BJ (cell line): ENCODE measurements at places on chromosomes 6 and 20.

DNA sequence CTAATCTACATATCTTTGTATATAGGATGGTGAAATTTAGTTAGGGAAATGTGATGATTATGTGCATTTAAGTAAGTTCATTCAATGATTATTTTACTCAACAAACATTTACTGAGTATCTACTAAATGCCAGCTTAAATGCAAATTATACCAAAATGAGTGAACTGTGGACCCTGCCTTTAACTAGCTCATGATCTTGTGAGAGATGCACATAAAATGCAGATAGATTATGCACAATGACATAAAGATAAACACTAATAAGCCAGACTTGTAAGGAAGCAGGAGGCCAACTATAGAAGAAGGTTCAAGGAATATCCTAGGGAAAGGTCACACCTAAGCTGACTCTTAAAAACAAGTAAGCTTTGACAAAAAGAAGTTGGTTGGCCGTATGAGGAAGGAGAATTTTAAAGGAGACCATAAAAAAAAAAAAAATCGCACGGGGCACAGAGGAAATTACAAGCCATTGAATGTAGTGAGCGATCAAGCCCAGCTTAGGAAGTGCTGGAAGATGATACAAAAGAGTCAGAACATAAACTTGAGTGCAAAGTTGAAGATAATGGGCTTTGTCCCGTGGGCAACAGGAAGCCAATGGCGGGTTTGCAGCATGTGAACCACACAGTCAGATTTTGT is 107.9 kb downstream of the NRSN1 start:
- DNase-seq: no peak

DNA sequence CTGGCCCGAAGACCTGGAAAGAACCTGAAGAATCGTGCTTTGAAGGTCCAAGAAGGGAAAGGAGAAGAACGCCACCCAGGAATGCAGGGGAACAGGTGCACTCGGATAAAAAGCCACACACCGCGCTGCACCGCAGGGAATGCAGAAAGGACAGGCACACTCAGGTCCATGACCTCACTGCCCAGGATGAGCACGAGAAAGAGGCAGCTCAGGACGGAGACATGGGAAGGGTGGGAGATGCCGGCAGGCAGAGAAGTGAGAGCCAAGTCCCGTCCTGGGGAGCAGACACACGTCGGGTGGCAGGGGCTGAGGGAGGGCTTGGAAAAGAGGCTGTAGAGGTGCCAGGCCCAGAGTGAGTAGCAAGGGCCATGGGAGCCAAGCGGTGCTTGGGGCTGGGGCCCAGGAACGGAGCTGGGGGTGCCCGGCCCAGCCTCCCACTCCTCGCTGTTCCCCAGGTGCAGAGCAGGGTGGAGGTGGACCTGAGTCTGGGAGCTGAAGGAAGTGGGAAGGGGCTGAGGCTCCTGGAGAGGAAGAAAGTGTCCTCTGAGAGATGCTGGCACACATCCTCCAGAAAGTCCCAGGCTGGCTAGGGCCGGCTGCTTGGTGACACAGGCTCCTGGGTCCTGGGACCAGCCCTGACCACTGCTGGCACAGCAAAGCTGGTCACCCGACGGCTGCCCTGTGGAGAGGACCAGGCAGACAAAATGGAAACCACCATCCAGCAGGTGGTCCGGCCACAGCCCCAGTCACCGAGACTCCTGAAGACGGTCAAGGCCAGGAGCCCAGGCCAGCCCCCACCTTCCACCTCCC is 91.3 kb downstream of the PSMB1 start:
- DNase-seq: no peak

DNA sequence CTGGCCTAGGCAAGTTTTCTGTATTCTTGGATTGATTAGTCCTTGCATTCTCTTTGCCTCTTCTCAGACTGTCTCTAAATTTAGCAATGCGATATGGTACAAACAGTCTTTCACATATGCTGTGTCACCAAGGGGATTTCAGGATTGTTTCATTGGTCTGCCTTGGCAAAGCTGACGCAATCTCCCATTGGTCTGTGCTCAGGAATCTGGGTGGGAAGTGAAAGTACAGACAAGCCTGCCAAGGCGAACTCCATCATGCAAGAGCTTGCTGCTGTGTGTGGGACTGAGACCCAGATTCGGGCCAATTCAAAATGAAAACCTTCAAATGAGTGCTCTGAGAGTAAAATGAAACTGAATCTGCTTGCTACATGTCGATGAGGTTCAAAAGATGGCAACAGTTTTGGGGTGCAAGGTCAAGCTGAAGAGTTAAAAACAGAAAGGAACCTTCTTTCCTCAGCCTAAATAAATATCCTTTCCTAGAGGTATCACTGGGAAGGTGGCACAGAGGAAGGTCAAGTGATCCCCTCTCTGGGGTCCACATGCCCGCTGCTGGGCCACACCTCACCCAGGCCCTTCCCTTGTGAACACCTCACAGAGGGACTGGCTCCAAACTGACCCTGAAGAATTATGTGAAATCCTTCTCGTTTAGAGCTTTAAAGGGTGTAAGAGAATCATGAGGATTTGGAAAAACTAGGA is 198.8 kb upstream of the PREP start:
- peak; percentile 95 for DNase-seq

- DNase-seq: no peak
Observed at GRCh38 chr6:87444362-87444761, 28.4 kb upstream of the SLC35A1 start.

- no peak for DNase-seq
Observed at GRCh38 chr6:75800133-75800532, 51.1 kb downstream of the MYO6 start.

GRCh38 chr20:13458860-13459451 is 179.8 kb downstream of the TASP1 start:
- no peak for DNase-seq

- DNase-seq: no peak
Observed at GRCh38 chr6:21519642-21520041, 73.9 kb upstream of the SOX4 start.

- no peak for DNase-seq
Observed at GRCh38 chr20:21702553-21703470, 2.7 kb upstream of the PAX1 start.

DNA sequence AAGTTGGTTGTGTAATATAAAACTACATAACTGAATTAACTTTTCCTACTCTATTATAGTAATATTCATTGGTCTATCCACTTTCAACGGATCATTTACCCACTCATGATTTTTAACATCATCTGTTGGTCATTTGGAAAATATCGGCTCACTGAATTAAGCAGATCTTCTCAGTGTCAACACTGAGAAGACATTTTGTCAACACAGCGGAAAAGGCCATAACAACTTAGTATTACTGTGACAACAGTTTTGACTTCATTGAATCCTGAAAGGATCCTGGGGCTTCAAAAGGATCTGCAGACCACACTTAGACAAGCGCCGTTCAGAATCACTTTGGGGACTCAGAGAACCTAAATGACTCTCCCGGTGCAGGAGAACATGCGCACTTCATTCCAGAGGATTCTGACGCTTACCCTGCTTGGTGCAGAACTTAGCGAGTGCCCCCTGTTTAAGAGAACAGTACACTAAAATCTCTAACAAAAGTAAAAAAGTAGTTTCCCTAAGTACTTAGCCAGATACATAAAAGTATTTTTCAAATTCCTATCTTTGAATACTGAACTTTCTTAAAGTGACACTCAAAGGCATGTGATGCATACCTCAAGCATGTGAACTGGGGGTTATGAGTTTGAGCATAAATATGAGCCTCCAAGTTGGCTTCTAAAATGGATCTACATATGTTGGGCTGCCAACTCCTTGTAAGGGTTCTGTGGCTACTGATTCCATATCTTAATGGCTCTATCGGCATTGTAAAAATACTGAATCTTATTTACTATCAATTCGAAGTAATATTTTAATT is 4.0 kb downstream of the ZBTB2 start:
- DNase-seq: peak; percentile 15

DNA sequence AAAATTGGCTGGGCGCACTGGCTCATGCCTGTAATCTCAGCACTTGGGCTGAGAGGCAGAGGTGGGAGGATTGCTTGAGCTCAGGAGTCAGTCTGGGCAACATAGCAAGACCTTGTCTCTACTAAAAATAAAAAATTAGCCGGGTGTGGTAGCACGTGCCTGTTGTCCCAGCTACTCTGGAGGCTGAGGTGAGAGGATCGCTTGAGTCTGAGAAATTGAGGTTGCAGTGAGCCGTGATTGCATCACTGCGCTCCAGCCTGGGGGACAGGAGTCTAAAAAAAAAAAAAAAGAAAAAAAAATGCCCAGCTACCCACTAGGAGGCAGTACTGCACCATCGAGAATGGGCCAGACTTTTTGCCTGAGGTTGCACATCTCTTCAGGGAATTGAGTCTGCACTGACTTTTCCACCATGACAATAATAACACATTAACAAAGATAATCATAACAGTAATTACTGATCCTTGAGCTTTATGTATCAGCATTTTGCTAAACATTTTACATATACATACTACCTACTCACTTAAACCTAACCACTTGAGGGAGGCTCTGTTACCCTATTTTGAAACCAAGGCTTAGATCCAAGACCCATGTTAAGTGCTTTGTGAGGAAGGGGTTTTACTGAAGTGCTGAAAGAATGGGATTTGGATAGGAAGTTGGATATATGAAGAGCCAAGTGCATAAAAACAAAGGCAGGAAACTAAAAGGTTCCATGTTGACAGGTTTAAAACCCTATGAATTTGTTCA is 21.0 kb downstream of the SRSF3 start:
- DNase-seq: no peak

DNA sequence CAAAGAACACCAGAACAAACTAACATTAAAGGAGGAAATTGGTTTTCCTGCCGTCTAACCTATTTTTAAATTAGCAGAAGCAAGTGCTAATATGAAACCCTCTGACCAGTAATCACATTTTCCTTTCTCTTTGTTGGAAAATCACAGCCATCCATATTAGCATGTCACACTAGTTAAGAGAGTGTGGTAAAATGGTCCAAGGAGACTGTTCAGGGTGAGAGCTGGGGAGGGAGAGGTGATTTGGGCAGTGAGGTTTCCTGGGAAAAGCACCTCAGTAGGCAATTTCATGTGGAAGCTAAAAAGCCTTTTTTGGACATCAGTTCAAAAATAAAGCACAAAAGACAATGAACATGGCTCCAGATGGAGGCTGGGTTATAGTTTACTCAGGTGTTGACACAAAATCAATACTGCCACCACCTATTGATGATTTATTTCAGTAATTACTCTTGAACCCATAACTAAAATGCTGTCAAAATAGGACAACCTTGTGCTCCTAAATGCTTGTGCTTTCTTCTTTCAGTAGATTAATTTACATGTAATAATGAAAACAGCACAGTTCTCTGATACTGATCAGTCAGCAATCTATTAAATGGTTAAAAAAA is 333.2 kb downstream of the SAMD5 start:
- DNase-seq: no peak

DNA sequence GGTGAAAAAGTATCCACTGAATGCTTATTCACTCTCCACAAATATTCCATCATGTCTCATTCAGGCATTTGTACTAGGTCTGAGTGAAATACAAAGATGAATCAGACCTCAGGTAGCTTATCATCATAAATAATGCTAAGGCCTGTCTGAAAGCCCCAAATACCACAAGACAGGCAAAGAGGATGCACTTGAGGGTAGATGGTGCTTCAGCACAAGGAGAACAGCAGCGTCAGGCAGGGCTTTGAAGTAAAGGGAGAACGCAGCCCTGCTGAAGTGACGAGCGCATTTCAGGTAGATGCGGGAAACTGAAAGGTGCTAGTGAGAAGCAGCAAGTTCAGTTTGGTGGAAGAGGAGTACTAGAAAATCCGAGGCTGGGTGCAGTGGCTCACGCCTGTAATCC is 38.7 kb downstream of the MAP3K5 start:
- no peak for DNase-seq

DNA sequence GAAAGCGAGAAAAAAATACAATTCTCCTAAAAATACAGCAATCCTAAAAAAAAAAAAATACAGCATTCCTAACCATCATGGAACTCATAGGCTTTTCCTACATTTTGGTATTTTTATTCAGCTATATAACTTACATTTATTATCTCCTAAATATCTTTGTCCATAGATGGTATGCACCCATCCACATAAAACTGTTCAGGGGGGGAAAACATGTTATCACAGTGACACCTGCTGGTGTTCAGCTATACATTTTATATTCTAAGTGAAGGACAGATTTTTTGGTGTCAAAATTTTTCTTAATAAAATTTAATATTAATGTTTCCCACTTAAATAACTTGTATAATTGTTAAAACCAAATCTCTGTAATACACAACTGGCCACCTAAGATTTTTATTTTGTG is 58.0 kb downstream of the BLOC1S5 start:
- no peak for DNase-seq

GRCh38 chr6:156423075-156423474 is 354.1 kb upstream of the ARID1B start:
- DNase-seq: no peak

- DNase-seq: no peak
Observed at GRCh38 chr20:59850018-59850641, 83.3 kb downstream of the SYCP2 start.

- DNase-seq: no peak
Observed at GRCh38 chr6:42374018-42374669, 77.6 kb downstream of the TRERF1 start.

GRCh38 chr6:79647741-79648140 is 16.6 kb downstream of the SH3BGRL2 start:
- no peak for DNase-seq

- no peak for DNase-seq
Observed at GRCh38 chr6:126127659-126128058, 141.3 kb downstream of the TRMT11 start.

DNA sequence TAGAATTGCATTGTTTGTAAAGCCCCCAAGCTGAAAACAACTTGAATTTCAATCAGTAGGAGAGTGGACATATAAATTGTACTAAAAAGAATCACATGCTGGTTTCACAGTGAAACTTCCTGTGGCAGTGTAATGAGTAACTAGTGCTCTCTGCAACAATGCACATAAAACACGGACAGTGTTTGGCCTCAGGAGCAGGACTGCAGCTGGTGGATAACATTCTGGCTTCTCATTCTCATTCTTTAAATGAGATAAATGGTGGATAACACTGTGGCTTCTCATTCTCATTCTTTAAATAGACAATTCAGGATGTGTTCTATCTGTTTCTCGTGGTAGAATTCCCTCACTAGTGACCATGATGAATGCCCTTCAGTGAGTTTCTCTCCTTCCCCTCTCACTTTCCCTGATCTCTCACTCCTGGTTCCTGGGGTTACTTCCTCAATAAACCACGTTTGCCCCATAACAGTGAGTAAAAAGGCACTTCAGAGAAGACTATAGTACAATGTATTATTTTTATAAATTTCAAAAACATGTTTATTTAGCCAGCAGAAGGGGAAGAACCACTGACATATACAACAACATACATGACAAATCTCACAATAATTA is 59.9 kb downstream of the SLC22A2 start:
- no peak for DNase-seq

- DNase-seq: no peak
Observed at GRCh38 chr20:39146394-39146793, 184.2 kb downstream of the DHX35 start.

- DNase-seq: no peak
Observed at GRCh38 chr6:170461111-170461510, 92.0 kb downstream of the PSMB1 start.

- no peak for DNase-seq
Observed at GRCh38 chr20:31781945-31782344, 37.2 kb upstream of the MYLK2 start.

GRCh38 chr6:134267917-134268361 is 50.0 kb downstream of the SGK1 start:
- no peak for DNase-seq

GRCh38 chr6:25173951-25174474 is 105.2 kb upstream of the CARMIL1 start:
- peak; percentile 93 for DNase-seq

GRCh38 chr20:34495916-34496315 is 20.3 kb upstream of the DYNLRB1 start:
- no peak for DNase-seq
